ENCODE measurements at places on chromosomes 7 and 10. TPM values are rescaled to one million over a fixed set of nuclear protein-coding genes. Genes with fewer than 3 reads are reported as not detected.

DNA sequence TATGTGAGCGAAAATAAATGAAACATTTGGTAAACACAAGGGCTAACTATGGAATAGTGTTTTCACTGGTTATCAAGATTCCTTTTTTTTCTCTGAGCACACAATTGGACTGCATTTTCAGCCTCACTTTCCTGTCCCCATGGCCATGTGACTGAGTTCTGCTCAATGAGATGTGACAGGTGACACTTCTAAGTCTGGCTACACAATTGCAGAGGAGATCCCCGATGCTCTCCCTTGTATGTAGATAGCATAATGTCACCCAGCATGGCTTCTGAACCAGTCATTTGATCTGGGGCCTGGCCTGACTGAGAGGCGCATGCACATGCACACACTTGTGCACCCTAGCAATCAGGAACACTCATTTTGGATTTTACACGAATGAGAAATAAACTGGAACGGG lies 581.8 kb downstream of the GRID1 start:
- H3K27me3 ChIP-seq: no peaks in the 10 kb centered on the region
- H3K4me1 ChIP-seq: no peaks in the 10 kb centered on the region
- H3K27ac ChIP-seq: no peak overlapping the region
- H3K4me3 ChIP-seq: no peak overlapping the region
- DNase-seq: no peak

DNA sequence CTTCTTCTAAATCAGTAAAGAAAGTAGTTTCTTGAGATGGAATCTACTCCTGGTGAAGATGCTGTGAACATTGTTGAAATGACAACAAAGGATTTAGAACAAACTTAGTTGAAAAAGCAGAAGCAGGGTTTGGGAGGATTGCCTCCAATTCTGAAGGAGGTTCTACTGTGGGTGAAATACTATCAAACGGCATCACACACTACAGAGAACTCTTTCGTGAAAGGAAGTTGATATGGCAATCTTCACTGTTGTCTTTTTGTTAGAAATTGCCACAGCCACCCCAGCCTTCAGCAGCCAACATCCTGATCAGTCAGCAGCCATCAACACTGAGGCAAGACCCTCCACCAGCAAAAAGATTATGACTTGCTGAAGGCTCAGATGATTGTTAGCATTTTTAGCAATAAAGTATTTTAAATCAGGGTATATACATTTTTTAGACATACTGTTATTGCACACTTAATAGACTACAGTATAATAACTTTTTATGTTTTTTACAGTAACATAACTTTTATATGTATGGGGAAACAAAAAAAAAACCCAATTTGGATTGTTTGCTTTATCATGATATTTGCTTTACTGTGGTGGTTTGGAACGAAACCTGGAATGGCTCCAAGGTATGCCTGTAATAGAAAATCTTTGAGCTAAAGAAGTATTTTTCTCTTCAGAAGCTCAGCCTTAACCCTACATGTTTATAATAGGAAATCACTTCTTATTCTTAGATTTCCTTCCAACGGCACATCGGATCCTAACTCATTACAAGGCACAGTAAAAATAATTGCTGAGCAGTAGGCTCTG lies 257.3 kb downstream of the LRMDA start:
- no peak overlapping the region for H3K4me3 ChIP-seq
- no peaks in the 10 kb centered on the region for H3K4me1 ChIP-seq
- DNase-seq: no peak
- no peaks in the 10 kb centered on the region for H3K36me3 ChIP-seq

DNA sequence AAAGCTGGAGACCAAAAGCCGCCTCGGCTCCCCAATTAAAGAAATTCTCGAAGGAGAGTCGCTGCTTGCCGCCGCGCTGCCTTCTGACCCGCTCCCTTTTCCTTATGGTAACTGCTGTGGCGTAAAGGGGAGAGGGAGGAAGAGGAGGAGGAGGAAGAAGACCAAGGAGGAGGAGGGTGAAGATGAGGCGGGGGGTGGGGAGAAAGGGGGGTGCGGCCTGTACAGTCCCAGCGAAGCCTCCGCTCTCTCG lies 388 bp downstream of the CNOT4 start:
- H3K4me1 ChIP-seq: no peaks in the 10 kb centered on the region
- H3K27ac ChIP-seq: no peak overlapping the region
- no peaks in the 10 kb centered on the region for H3K36me3 ChIP-seq
- no peak overlapping the region for H3K4me3 ChIP-seq
- no peak for DNase-seq

DNA sequence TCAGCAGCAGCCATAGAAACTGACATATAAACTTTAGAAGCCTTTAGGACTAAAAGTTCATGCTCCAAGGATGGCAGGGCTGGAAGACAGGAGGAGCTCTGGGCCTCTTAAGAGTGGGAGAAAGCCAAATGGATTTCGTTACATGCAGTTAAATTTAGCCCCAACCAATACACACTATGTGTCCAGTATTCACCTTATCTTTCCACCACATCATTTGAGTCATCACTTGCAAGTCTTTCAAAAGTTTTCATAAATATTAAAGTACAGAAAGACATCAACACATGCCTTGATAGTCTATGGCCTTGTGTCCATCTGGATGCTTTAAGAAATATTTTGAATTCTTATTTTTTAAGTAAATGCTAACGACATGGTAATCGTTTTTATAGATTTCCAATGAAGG lies 392.4 kb upstream of the LRRN3 start:
- no peak overlapping the region for H3K27ac ChIP-seq
- H3K27me3 ChIP-seq: no peaks in the 10 kb centered on the region
- H3K4me1 ChIP-seq: no peaks in the 10 kb centered on the region
- no peak overlapping the region for H3K4me3 ChIP-seq

FAM241B gene
- 10.2 TPM for total RNA-seq

DNA sequence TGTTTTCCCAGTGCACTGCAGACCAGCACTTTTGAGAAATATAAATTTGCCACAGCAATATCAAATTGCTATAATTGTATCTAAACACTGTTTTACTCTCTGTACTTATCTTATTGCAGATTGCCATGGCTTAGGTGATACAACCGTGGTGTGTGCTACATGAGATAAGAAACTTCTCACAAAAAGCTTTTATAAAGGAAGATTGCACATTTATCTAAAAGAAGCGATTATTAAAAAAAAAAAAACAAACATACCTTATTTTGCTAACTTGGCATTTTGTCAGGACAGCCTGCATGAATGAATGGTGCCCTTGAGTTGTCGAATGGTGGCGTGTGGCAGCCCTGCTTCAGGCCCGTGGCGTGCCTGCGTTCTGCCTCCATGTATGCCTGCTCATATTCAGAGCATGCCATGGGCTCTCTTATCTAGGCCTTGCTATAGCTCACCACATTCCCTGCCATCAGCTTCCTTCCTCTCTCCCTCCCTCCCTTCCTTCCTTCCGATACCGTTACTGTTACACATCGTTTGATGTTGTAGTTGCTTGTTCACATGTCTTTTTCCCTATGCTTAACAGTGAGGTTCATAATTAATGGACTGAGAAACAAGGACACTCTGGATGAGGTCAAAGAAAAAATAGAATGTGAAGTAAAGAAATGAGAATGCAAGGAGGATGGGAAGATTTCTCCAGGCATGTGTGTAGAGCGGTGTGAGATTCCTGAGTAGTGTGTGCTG lies 34.9 kb downstream of the PRKAR2B start:
- H3K4me1 ChIP-seq: no peaks in the 10 kb centered on the region
- H3K27me3 ChIP-seq: peaks cover 10% of the 10 kb centered on the region
- H3K4me3 ChIP-seq: no peak overlapping the region
- H3K36me3 ChIP-seq: no peaks in the 10 kb centered on the region
- DNase-seq: no peak
- no peak overlapping the region for H3K27ac ChIP-seq

ELN gene
- total RNA-seq: not detected

DNA sequence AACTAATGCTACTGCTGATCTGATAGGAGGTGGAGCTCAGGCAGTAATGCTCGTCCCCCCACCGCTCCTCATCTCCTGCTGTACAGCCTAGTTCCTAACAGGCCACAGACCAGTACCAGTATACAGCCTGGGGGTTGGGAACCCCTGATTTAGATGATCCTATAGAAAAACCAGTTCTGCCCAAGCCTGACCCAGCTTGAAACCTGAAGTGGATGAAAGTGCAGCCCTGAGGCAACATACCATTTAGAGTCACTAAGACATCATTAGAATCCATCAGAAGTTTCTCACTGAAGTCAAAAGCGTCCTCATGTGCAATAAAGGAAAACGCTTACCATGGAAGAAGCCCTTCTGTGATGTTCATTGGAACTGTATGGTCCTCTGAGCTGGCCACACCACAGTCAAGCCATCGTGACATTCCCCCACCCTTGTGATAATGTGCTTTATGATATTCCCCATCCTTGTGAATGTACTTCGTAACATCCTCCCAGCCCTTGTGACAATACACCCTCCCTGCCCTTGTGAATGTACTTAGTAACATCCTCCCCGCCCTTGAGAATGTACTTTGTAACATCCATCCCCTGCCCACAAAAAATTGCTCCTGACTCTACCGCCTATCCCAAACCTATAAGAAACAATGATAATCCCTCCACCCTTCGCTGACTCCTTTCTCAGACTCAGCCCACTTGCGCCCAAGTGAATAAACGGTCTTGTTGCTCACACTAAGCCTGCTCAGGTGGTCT lies 65.9 kb upstream of the HECTD2 start:
- peaks cover 2% of the 10 kb centered on the region for H3K27me3 ChIP-seq
- no peak overlapping the region for H3K27ac ChIP-seq
- peaks cover 4% of the 10 kb centered on the region for H3K4me1 ChIP-seq
- no peak overlapping the region for H3K4me3 ChIP-seq

- no peak for DNase-seq
- no peaks in the 10 kb centered on the region for H3K4me1 ChIP-seq
- peaks cover 7% of the 10 kb centered on the region for H3K27me3 ChIP-seq
- H3K36me3 ChIP-seq: no peaks in the 10 kb centered on the region
- no peak overlapping the region for H3K4me3 ChIP-seq
Observed at GRCh38 chr10:96740579-96741281, 20.4 kb upstream of the PIK3AP1 start.

PRTFDC1 gene
- total RNA-seq: 0.57 TPM

- H3K36me3 ChIP-seq: peaks cover 37% of the 10 kb centered on the region
- H3K27me3 ChIP-seq: no peaks in the 10 kb centered on the region
- no peak overlapping the region for H3K4me3 ChIP-seq
- no peak for DNase-seq
- no peak overlapping the region for H3K27ac ChIP-seq
Observed at GRCh38 chr10:133397938-133398337, 4.0 kb downstream of the MTG1 start.

GRCh38 chr10:78547397-78547796 lies 513.7 kb downstream of the RPS24 start:
- no peak overlapping the region for H3K4me3 ChIP-seq
- H3K4me1 ChIP-seq: peaks cover 3% of the 10 kb centered on the region
- H3K27ac ChIP-seq: no peak overlapping the region
- DNase-seq: no peak

MRPL32 gene
- total RNA-seq: 81.5 TPM

DNA sequence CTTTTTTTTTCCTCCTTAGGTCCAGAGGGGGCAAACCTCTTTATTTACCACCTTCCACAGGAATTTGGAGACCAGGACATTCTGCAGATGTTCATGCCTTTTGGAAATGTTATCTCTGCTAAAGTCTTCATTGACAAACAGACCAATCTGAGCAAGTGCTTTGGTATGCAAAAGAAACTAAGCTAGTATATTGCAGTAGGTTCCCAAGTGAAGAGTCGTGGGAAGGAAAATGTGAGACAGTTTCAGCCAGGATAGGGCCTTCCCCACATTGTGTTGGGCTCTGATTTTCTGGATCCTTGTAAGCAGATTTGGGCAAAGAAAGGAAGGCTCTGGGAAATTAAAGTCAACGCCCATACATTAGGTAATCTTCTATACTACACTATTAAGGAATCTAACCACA lies 285.6 kb downstream of the USP6NL start:
- no peak overlapping the region for H3K4me3 ChIP-seq
- H3K27me3 ChIP-seq: no peaks in the 10 kb centered on the region
- H3K27ac ChIP-seq: no peak overlapping the region
- H3K4me1 ChIP-seq: peaks cover 19% of the 10 kb centered on the region
- DNase-seq: no peak
- H3K36me3 ChIP-seq: peaks cover 76% of the 10 kb centered on the region

- H3K27ac ChIP-seq: peak overlapping the region; percentile 29
- H3K36me3 ChIP-seq: peaks cover 8% of the 10 kb centered on the region
Observed at GRCh38 chr10:101054351-101054750, 7.4 kb upstream of the KAZALD1 start.

EBLN1 gene
- not detected for total RNA-seq

GARIN1A gene
- total RNA-seq: 0.73 TPM

TMEM139 gene
- total RNA-seq: 0.73 TPM

AGAP9 gene
- 9.5 TPM for total RNA-seq

SERPINE1 gene
- total RNA-seq: 0.36 TPM

ZNF783 gene
- total RNA-seq: 25.6 TPM

GRCh38 chr7:94957061-94957460 lies 49.7 kb downstream of the PPP1R9A start:
- no peak overlapping the region for H3K4me3 ChIP-seq
- H3K36me3 ChIP-seq: no peaks in the 10 kb centered on the region
- no peak for DNase-seq
- no peaks in the 10 kb centered on the region for H3K4me1 ChIP-seq
- H3K27me3 ChIP-seq: no peaks in the 10 kb centered on the region

GRCh38 chr7:37352974-37353948 lies 95.4 kb downstream of the ELMO1 start:
- H3K27me3 ChIP-seq: no peaks in the 10 kb centered on the region
- H3K27ac ChIP-seq: peak overlapping the region; percentile 97
- peaks cover 10% of the 10 kb centered on the region for H3K36me3 ChIP-seq
- H3K4me3 ChIP-seq: peak overlapping the region; percentile 93

Measured in activated T-helper 1 cell treated with anti-CD3 and anti-CD28 coated beads, Interleukin-12 subunit alpha, Interleukin-12 subunit beta, Interleukin-2, Interleukin-4 antibody, amounts not matched to agents 30 ng/mL and 10 ng/mL and 1 ng/mL, durations not matched to agents 14 hours and 24 hours and 36 hours (primary cell).